ENCODE measurements at places on chromosomes 7 and 10. TPM values are rescaled to one million over a fixed set of nuclear protein-coding genes. Genes with fewer than 3 reads are reported as not detected.

DNA sequence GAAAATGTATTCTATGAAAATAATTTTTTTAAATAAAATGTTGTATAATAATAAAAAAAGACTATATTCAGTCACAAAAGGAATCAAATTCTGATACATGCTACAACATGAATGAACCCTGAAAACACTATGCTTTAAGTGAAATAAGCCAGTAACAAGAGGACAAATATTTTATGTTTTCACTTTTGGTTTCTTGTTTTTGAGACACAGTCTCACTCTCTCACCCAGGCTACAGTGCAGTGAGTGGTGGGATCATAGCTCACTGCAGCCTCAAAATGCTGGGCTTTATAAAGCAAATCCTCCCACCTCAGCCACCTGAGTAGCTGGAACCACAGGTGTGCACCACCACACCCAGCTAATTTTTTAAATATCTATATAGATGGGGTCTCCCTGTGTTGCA, 64.2 kb downstream of the CNOT4 start:
- H3K4me1 ChIP-seq = no peaks in the 10 kb centered on the region
- no peak overlapping the region for H3K4me3 ChIP-seq
- H3K36me3 ChIP-seq = no peaks in the 10 kb centered on the region
- DNase-seq = no peak
- no peaks in the 10 kb centered on the region for H3K27me3 ChIP-seq

GRCh38 chr10:90168244-90168643, 466.9 kb downstream of the KIF20B start:
- no peak overlapping the region for H3K27ac ChIP-seq
- H3K4me1 ChIP-seq = no peaks in the 10 kb centered on the region
- H3K4me3 ChIP-seq = no peak overlapping the region
- no peak for DNase-seq
- H3K27me3 ChIP-seq = no peaks in the 10 kb centered on the region

RET gene
- 0.20 TPM for total RNA-seq

GRCh38 chr7:47211519-47211973, 370.4 kb downstream of the TNS3 start:
- DNase-seq = no peak
- H3K27me3 ChIP-seq = no peaks in the 10 kb centered on the region
- no peaks in the 10 kb centered on the region for H3K4me1 ChIP-seq
- no peak overlapping the region for H3K4me3 ChIP-seq
- H3K36me3 ChIP-seq = no peaks in the 10 kb centered on the region

TUBAL3 gene
- not detected for total RNA-seq

TCERG1L gene
- total RNA-seq = 0.39 TPM

AKR1C8 gene
- total RNA-seq = 1.8 TPM

- H3K27me3 ChIP-seq = no peaks in the 10 kb centered on the region
- no peak for DNase-seq
- H3K27ac ChIP-seq = no peak overlapping the region
These were observed 16.5 kb downstream of the DENND11 start for GRCh38 chr7:141685285-141686023.

DNA sequence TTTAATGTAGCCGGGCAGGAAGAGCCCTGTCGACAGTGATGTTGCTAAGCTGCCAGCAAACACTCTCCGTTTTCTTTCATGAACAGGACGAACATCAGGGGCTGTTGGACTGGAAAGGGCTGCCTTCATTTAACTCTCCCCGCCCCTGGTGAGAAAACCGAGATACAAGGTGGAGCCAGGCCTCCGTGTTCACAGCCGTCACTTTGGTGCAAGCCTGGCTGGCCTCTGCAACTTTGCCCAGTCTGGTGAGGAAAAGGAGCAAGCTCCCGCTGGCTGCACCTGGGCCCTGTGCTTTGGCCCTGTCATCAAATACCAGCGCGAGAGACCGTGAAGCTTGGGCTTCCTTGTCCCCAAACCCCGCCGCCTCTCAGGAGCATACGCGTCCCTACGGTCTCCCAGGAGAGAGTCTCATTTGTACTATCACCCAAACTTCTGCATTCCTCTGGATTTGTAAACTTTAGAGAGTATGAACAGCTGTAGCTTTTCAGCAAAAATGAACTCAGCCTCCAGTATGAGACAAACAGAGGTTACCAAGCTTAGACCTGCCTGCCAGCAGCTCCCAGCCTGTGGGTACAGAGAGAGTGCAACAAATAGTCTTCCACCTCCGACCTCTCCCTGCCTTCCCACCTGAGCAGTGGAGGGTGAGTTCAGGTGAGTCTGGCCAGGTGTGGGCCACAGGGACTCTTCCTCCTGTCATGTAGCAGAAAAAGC, 445.3 kb upstream of the MGMT start:
- DNase-seq = no peak
- H3K27me3 ChIP-seq = no peaks in the 10 kb centered on the region
- no peak overlapping the region for H3K27ac ChIP-seq
- no peak overlapping the region for H3K4me3 ChIP-seq
- H3K36me3 ChIP-seq = no peaks in the 10 kb centered on the region
- H3K4me1 ChIP-seq = no peaks in the 10 kb centered on the region

- H3K36me3 ChIP-seq = peaks cover 44% of the 10 kb centered on the region
- no peak for DNase-seq
- H3K27me3 ChIP-seq = no peaks in the 10 kb centered on the region
- H3K4me3 ChIP-seq = no peak overlapping the region
- no peak overlapping the region for H3K27ac ChIP-seq
These were observed 111.1 kb downstream of the RNF216 start for GRCh38 chr7:5670183-5670935.

DNA sequence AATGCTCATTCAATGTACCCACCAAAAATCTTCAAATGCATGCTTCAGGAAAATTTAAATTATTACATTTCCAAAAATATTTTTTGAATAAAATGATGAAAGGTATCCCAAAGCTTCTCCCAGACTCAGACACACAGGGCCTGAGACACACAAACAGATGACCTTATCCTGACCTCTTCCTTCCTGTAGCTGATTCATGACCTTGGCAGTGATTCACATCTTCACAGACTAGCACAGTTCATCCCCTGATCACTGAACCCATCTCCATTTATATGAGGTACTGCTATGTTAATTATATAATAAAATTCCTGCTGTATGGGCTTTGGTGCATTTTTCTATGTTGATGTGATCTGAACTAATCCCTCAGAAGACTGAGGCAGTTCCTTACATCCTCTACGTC, 265.0 kb upstream of the GLI3 start:
- DNase-seq = no peak
- no peaks in the 10 kb centered on the region for H3K36me3 ChIP-seq
- no peaks in the 10 kb centered on the region for H3K4me1 ChIP-seq
- no peaks in the 10 kb centered on the region for H3K27me3 ChIP-seq
- H3K4me3 ChIP-seq = no peak overlapping the region
- no peak overlapping the region for H3K27ac ChIP-seq

GRCh38 chr7:30726296-30727006, 25.5 kb upstream of the INMT start:
- H3K4me3 ChIP-seq = peak overlapping the region; percentile 86
- peaks cover 24% of the 10 kb centered on the region for H3K4me1 ChIP-seq
- DNase-seq = peak; percentile 48
- peak overlapping the region; percentile 67 for H3K27ac ChIP-seq
- H3K27me3 ChIP-seq = no peaks in the 10 kb centered on the region

DNA sequence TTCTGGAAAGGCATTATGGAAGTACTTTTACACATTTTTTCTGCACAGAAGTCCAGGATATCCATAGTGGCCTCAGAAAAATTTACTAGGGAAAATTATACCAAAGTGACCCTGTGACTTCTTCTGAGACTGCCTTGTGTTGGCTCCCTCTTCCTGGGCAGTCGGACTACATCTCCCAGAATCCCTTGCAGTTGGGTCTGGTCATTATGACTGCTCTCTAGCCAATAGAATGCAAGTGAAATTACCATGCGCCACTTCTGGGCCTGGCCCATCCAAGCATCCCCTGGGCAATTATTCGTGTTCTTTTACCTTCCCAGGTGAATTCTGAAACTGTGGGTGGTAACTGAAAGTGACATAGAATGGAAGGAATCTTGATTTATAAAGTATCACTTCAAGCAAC, 430.9 kb downstream of the ACTR3B start:
- no peak for DNase-seq
- H3K36me3 ChIP-seq = no peaks in the 10 kb centered on the region
- no peaks in the 10 kb centered on the region for H3K27me3 ChIP-seq
- H3K4me3 ChIP-seq = no peak overlapping the region
- H3K4me1 ChIP-seq = no peaks in the 10 kb centered on the region
- no peak overlapping the region for H3K27ac ChIP-seq

KNDC1 gene
- total RNA-seq = 0.05 TPM

DNA sequence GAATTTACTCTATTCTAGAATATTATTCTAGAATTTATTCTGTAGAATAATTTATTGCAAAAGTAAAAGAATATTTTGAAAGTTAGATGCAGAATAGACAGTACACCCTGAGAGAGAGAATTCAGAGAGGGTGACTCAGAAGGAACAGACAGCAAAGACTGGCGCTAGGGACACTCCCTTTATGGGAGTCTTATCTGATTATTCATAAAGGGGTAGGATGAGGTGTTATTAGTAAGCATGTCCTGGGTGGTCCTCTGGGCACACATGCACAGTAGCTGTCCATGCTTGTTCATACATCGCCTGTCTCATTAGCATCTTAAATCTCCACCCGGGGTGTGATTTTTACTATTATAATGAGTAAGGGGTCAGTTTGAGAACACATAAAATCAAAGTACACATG, 100.1 kb downstream of the XPNPEP1 start:
- no peaks in the 10 kb centered on the region for H3K36me3 ChIP-seq
- no peak overlapping the region for H3K4me3 ChIP-seq
- H3K4me1 ChIP-seq = no peaks in the 10 kb centered on the region
- H3K27me3 ChIP-seq = no peaks in the 10 kb centered on the region
- no peak overlapping the region for H3K27ac ChIP-seq

DNA sequence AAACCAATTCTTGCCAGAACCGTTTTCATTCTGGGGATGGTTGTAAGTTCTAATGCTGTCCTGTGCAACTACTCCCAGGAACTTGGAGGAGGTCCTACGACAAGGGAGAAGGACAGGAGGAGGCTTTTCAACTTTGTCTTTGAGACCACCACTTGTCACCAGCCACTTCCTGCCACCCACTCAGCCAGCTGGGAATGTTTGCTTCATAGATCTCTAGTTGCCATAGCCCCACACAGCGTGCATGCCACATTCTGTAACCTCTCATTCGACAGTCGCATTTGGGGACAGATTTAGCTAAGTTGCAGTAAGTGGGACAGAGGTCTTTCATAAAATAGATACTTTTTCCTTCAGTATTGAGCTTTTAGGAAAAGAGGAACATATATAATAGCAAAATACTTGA, 78.0 kb downstream of the TAF3 start:
- DNase-seq = no peak
- H3K27ac ChIP-seq = no peak overlapping the region
- H3K36me3 ChIP-seq = no peaks in the 10 kb centered on the region
- H3K4me3 ChIP-seq = no peak overlapping the region
- H3K27me3 ChIP-seq = no peaks in the 10 kb centered on the region

Data from naive thymus-derived CD4-positive, alpha-beta T cell (primary cell).